ENCODE measurements at places on chromosomes 5 and 9.

GRCh38 chr5:92916036-92916435, 665.0 kb downstream of the NR2F1-AS1 start:
- no peak for DNase-seq

DNA sequence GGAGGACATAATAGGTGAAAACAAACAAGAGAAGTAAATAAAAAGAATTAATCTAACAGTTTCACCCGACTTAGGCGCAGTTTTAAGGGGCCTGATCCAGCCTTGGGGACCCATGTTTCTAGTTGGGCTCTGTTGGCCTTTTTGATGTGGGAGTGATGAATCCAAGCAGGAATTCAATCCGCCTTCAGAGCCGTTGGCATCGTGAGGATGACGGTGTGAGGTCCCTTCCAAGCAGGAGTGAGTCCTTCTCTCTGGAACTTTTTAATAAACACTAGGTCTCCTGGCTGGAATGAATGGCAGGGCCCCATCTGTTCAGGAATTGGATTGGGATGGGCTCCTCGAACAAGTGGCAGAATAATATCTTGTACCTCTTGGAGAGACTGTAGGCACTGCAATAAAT, 22.3 kb upstream of the RHOBTB3 start:
- DNase-seq: no peak

- no peak for DNase-seq
These were observed 9.2 kb upstream of the LCN15 start for GRCh38 chr9:136773386-136774044.

DNA sequence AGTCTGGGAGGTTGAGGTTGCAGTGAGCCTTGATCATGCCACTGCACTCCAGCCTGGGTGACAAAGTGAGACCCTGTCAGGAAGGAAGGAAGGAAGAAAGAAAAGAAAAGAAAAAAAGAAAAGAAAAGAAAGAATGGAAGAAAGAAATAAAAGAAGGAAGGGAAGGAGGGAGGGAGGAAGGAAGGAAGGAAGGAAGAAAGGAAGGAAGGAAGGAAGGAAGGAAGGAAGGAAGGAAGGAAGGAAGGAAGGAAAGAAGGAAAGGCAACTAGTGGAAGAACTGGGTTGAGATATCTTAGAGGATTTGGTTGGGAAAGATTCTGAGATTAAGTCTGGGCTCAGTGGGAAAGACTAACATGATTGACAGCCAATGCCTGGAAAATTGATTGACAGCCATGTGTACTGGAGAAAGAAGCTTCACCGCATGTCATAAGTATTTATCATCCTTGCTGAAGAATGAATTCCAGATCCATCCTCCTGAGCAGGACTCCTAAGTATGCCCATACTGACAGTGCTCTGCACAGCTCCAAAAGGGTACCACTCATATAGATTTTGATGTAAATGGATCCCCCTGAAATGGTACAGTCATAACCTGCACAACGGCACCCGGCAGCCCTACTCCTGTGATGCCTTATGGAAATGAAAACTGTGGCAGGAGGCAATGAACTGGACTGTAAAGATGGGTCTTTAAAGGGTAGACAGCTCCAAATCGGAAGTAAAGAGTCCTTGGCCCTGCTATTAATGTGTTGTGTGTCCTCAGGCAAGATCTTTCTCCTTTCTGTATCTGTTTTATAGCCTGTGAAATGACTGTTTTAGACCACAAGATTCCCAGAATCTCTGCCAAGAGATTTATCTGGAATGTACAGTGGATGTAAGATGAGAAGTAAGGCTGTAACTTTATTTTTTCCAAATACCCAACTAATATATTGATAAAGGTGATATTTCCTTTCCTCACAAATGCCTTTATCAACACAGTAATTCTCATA, 16.9 kb upstream of the ADRA1B start:
- no peak for DNase-seq

GRCh38 chr5:172540099-172540870, 86.0 kb upstream of the SH3PXD2B start:
- no peak for DNase-seq

DNA sequence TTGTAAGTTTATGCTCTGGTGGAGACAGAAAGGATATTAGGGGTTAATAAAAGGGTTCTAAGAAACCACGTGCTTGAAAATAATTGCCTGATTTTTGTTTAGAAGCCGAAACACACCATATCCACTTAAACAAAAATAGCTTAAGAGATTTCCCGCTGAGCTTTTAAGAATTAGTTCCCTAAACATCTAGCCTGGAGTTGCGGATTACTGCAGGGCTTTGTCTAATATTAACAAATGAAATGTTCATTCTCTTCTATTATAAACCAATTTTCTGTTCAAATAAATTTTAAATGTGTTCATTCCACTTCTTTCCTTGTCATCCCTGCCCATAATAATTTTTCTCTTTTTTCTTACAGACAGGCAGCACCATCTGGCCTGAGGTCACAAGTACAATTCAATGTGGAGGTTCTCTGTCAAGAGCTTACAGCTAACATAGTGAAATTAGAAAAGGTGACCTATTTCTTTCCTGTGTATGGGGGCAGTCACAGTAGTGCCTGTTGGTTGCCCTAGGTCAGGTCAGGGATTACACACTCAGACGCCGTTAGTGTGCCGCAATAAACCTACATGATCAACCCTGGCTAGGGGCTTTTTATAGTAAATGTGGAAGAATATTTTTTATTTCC, 65.3 kb downstream of the GRAMD2B start:
- no peak for DNase-seq

- no peak for DNase-seq
These were observed 367.7 kb downstream of the PRELID2 start for GRCh38 chr5:145467446-145467845.

GRCh38 chr5:6446042-6446441, 2.6 kb upstream of the UBE2QL1 start:
- no peak for DNase-seq

DNA sequence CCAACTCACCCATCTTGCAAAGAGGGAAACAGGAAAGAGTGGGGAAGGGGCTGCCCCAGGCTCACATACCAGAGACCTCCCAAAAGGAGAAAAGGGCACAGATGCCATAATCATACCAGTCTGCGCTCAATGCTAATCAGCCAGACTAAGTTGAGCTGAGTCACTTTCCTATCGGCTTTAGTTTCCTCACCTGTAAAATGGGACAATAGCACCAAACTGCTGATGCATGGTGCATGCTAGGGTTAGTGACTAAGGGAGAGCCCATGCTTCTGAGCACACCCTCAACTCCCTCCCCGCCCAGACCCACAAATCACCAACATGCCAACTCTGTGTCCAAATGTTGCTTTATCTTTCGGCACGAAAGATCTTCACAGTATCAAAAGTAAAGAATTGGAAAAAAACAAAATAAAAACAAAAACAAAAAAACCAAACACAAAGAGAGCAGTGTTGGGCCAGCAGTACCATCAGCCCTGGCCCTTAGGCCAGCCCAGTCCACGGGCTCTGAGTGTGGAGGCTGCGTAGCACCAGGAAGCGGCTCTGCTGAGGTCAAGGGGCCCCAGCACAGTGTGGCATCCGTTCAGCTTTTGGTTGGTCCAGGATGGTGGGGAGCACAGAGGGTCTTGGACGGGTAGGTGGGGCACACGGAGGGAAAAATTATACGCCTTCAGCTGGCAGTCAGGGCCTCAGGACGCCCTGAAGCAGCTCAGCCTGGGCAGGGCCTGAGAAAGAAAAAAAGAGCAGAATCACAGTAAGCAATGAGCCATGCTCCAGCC, 2.9 kb upstream of the DDX41 start:
- DNase-seq: no peak

DNA sequence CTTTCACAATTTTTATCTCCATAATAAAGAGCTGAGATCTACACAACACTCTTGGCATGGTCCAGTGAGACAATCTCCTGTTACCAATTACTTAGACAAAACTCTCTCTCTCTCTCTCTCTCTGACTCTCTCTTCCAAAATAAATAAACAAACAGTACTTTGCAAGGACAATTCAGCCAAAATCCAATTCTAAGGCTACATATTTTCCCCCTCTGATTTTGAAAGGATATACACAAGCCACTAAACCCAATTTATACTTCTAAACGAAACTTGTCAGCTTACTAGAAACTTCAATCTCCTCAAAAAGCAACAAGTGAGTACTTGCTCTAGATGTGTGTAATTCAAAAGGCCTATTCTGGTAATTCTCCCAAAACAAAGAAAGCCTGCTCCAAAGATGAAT, 26.3 kb upstream of the TNPO1 start:
- no peak for DNase-seq

GRCh38 chr9:15856591-15856990, 303.7 kb downstream of the CCDC171 start:
- DNase-seq: no peak

DNA sequence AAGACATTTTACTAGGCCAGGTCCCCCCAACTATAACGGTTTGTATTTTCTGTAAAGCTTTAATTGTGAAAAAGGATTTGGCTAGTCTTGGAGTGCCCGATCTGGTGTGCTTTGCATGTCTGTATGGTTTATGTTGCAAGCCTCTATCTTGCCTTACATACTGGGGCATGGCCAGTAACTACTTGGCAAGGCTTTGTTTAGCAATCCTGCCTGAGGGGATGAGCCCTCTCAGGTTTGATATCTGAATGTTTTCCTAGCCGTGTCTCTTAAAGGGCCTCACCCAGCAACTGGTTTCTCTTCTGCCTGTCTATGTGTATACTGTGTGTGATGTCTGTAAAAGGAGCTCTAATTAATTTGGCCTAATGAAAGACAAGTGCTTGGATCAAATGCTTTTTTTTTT, 61.3 kb upstream of the SPINK5 start:
- no peak for DNase-seq

DNA sequence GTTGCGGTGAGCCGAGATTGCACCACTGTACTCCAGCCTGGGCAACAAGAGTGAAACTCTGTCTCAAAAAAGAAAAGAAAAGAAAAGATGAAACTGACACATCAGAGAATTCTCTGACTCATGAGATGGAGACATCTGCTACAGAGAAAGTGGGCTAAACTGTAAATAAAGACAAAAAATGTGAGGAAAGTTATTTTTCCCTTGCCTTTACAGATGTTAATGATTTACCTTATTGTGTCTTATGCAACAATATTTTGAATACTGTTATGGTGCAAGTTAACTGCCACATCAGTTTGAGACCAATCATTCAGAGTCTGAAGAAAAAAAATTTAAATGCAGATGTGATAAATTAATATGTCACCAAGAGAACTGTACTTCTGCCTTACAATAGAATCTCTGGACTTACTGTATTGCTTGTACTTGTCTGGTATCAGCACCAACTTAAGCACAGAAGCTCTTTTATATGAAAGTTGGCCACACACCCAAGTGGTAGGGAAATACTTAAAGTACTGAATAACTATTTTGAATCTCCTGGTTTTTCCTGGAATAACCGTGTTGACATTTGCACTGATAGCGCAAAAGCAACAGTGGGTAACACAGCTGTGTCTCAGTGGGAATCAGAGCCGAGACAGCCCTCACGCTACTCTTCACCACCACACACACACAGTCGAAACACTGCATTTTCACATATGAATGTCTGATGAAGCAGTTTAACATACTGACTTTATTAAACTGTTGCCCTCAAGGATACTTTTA, 169.9 kb downstream of the FANCC start:
- no peak for DNase-seq

GRCh38 chr5:74396913-74397622, 243.5 kb downstream of the ENC1 start:
- no peak for DNase-seq

DNA sequence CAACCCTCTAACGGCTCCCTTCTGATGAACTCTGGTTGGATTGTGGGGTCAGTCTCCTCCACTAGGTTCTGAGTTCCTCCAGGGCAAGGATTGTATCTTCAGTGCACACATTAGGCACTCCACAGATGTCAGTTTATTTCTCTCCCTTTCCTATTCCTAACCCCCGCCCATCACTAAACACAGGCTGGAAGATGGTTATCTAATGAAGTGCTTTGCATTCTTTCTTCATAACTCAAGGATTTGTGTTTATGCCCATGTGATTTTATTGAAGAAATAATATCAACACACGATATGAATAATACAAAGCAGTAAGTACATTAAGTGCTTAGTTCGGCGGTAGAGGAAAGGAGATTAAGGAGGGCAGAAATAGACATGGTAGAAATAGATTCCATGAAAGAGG, 4.4 kb upstream of the CREBRF start:
- DNase-seq: no peak

DNA sequence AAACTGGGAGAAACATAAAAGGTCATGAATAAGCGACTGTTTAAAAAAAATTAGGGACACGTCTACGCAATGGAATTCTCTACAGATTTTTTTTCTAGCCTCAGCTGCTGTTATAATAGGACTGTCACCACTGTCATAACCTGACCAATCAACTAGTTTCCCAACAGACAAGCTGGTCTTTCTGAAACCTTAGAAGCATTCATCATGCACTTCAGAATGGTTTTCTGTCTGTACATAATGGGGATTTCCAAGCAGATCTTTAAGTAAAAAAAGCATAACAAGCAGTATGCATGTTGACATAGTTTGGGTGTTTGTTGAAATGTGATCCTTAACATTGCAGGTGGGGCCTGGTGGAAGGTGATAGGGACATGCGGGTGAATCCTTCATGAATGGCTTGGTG, 58.3 kb upstream of the SEMA6A start:
- DNase-seq: no peak

DNA sequence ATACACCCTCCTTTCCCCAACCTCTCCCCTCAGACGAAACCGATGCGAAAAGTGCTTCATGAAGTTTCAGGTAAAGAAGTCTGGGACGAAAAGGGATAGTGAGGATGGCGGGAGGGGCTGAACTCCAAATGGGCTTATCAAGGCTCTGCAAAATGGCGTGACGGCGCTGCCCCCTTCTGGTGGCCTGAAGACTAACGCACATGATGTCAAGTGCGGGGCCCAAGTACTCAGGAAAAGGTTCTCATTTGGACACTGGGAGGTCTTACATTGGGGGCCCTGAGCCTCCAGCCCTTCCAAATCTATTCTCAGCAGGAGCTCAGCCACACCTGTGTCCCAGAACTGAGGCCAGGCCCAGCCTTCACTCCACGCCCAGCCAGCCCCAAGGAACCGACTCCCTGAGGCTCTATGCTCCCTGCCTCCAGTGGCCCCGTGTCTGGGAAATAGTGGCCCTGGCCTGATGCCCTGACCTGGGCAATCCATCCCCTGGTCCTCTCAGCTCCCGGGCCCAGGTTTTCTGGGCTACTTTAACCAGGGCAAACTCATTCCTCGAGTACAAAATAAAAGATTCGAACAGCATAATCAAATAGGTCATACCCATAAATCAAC, 119.9 kb downstream of the KCNIP1 start:
- no peak for DNase-seq

DNA sequence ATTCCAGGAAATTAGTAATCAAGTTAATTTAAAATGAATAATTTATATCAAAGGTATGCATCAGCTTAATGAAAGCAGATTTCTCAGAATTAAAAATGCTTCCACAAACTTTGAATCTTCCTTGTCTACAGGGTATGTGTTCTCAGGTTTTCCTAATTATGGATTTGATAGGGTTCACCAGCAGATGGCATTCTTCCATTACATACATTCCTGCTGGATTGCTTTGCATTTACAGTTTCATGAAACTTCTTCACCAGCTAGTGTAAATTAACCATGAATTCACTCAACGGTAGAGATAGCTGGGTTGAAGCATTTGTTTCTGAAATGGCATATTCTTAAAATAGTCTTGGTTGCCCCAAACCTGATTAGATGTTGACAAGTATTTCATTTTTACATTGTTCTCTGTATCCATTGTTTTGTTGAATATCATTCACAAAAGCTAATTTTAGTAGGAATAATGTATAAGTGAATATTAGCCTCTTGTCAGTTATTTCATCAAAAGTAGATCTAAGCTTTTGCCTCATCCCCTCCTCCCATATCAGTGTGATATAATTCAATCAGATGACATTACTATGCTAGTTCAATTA, 68.7 kb upstream of the WDR41 start:
- no peak for DNase-seq

Measured in activated T-helper 1 cell treated with anti-CD3 and anti-CD28 coated beads, Interleukin-2, amount 50 U/mL, for 16 hours (primary cell).